ENCODE measurements at places on chromosomes 13 and 19. TPM values are rescaled to one million over a fixed set of nuclear protein-coding genes. Genes with fewer than 3 reads are reported as not detected.

Gene GDF15
- 0.63 TPM for total RNA-seq

Gene APBA3
- 25.4 TPM for total RNA-seq

Gene ODAD3
- 0.63 TPM for total RNA-seq

Gene CNN1
- not detected for total RNA-seq

Gene THSD8
- not detected for total RNA-seq

Gene TEX30
- total RNA-seq: 7.5 TPM

Gene WTIP
- total RNA-seq: 16.6 TPM

Gene C1QTNF9
- not detected for total RNA-seq

Gene IZUMO2
- not detected for total RNA-seq

Gene GJB6
- 1.3 TPM for total RNA-seq

Gene ZNF540
- 24.7 TPM for total RNA-seq

Gene SIGLEC14
- total RNA-seq: 0.63 TPM

Gene VSTM2B
- total RNA-seq: 18.8 TPM

Gene PROZ
- total RNA-seq: not detected

Gene PGLYRP2
- not detected for total RNA-seq
